ENCODE measurements at places on chromosomes 11 and 22. TPM values are rescaled to one million over a fixed set of nuclear protein-coding genes. Genes with fewer than 3 reads are reported as not detected.

DNA sequence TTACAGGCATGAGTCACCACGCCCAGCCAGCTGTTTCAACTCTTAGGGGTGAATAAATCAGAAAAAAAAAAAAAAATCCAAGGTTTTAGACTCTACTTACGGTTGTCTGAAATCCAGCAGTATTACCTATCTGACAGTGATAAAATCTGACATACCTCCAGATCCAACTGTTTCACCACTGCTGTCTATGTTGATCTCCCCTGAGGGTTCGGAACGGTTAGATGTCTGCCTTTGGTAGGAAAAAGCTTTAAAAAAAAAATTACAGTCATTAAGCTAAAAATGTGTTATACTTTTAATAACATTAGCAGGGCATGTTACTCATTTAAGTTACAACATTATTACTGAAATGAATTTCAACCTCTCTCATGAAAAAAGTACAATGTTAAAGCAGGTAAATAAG is 21.1 kb downstream of the NCAPD3 start:
- DNase-seq: no peak
- H3K4me3 ChIP-seq: no peak overlapping the region
- H3K36me3 ChIP-seq: peaks cover 31% of the 10 kb centered on the region
- no peak overlapping the region for H3K27ac ChIP-seq
- H3K4me1 ChIP-seq: no peaks in the 10 kb centered on the region
- H3K27me3 ChIP-seq: no peaks in the 10 kb centered on the region

DNA sequence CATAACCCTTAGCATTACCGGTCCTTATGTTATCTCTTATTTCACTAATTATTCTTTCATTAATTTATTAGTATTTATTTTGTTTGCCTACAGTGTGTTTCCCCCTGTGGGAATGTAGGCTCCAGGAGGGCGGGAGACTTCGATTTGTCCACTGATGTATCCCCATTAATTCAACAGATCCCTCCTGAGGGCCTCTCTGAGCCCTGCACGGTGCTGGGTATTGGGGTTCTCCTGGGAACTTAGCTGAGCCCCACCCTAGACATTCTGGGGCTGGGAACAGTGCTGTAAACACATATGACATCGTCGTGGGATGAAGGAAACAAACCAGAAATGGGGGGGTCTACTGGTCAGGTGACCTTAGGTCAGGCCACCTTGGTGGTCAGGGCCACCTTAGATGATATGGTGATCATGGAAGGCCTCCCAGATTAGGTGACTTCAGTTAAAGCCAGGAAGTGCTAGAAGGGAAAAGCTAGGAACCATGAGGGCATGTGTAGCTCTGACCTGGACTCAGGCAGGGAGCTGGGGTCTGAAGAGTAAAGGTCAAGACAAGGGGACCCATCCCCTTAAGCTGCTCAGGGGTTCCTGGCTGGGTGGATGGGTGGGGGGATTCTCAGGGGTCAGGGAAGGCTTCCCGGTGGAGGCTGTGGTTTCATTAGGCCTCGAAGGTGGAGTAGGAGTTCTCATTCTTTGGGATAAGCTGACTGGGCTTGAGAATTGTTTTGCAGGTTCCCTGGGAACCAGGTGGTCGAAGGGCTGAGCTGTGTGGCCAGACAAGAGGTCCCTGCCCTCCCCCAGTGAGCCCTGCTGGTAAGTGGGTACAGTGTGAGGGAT is 1.0 kb downstream of the PHETA2 start:
- H3K4me1 ChIP-seq: peaks cover 22% of the 10 kb centered on the region
- H3K4me3 ChIP-seq: no peak overlapping the region

GRCh38 chr11:10990637-10991193 is 132.9 kb upstream of the ZBED5 start:
- H3K27ac ChIP-seq: no peak overlapping the region
- H3K4me1 ChIP-seq: peaks cover 12% of the 10 kb centered on the region
- H3K36me3 ChIP-seq: peaks cover 3% of the 10 kb centered on the region
- H3K27me3 ChIP-seq: no peaks in the 10 kb centered on the region

- H3K36me3 ChIP-seq: no peaks in the 10 kb centered on the region
- H3K27ac ChIP-seq: no peak overlapping the region
- H3K4me3 ChIP-seq: no peak overlapping the region
- no peaks in the 10 kb centered on the region for H3K27me3 ChIP-seq
Observed at GRCh38 chr11:16155448-16155847, 200.9 kb downstream of the SOX6 start.

GRCh38 chr22:19578180-19579004 is 54.2 kb upstream of the CLDN5 start:
- H3K4me3 ChIP-seq: no peak overlapping the region
- H3K36me3 ChIP-seq: no peaks in the 10 kb centered on the region
- DNase-seq: no peak
- peak overlapping the region; percentile 81 for H3K27ac ChIP-seq
- peaks cover 3% of the 10 kb centered on the region for H3K27me3 ChIP-seq
- H3K4me1 ChIP-seq: peaks cover 39% of the 10 kb centered on the region

GRCh38 chr11:83709434-83709833 is 423.3 kb upstream of the CCDC90B start:
- no peaks in the 10 kb centered on the region for H3K4me1 ChIP-seq
- no peak overlapping the region for H3K4me3 ChIP-seq
- DNase-seq: no peak
- H3K36me3 ChIP-seq: no peaks in the 10 kb centered on the region
- H3K27me3 ChIP-seq: no peaks in the 10 kb centered on the region

- DNase-seq: no peak
- H3K27ac ChIP-seq: no peak overlapping the region
- no peaks in the 10 kb centered on the region for H3K4me1 ChIP-seq
- H3K27me3 ChIP-seq: no peaks in the 10 kb centered on the region
Observed at GRCh38 chr11:67666676-67667489, 7.5 kb downstream of the ALDH3B2 start.

- H3K4me3 ChIP-seq: peak overlapping the region; percentile 26
- no peak for DNase-seq
- H3K27ac ChIP-seq: peak overlapping the region; percentile 96
- no peaks in the 10 kb centered on the region for H3K27me3 ChIP-seq
- H3K36me3 ChIP-seq: peaks cover 4% of the 10 kb centered on the region
- peaks cover 78% of the 10 kb centered on the region for H3K4me1 ChIP-seq
Observed at GRCh38 chr22:42641801-42642413, 1.5 kb upstream of the ATP5MGL start.

- no peak for DNase-seq
- H3K27ac ChIP-seq: no peak overlapping the region
- no peaks in the 10 kb centered on the region for H3K36me3 ChIP-seq
- peaks cover 28% of the 10 kb centered on the region for H3K27me3 ChIP-seq
- no peak overlapping the region for H3K4me3 ChIP-seq
- H3K4me1 ChIP-seq: peaks cover 20% of the 10 kb centered on the region
Observed at GRCh38 chr11:110852921-110853490, 140.8 kb upstream of the ARHGAP20 start.

- peaks cover 64% of the 10 kb centered on the region for H3K4me1 ChIP-seq
- H3K4me3 ChIP-seq: no peak overlapping the region
- H3K36me3 ChIP-seq: no peaks in the 10 kb centered on the region
- H3K27me3 ChIP-seq: no peaks in the 10 kb centered on the region
Observed at GRCh38 chr11:1823376-1824220, 11.2 kb upstream of the SYT8 start.

DNA sequence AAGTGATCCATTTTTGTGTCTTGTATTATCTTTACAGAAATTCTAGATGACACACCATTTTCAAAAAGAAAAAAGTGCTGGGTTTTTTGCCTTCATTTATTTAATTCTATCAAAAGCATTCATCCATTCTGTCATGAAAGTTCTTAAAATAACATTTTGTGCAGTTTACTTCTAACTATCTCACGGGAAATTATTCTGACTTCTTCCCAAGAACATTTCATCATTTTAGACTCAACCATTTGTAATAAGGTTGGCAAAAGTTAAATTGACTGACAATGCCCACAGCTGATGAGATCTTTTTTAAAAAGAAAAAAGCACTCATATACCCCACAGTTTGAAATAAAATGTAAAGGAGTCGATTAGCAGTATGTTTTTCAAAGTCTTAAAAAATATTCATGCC is 68.5 kb downstream of the SBF2 start:
- H3K4me3 ChIP-seq: no peak overlapping the region
- peaks cover 7% of the 10 kb centered on the region for H3K36me3 ChIP-seq
- H3K27ac ChIP-seq: peak overlapping the region; percentile 80
- peaks cover 12% of the 10 kb centered on the region for H3K4me1 ChIP-seq
- no peak for DNase-seq

- no peaks in the 10 kb centered on the region for H3K27me3 ChIP-seq
- DNase-seq: no peak
- H3K36me3 ChIP-seq: no peaks in the 10 kb centered on the region
- no peak overlapping the region for H3K4me3 ChIP-seq
- no peaks in the 10 kb centered on the region for H3K4me1 ChIP-seq
Observed at GRCh38 chr11:41486424-41486823, 27.0 kb upstream of the LRRC4C start.

DNA sequence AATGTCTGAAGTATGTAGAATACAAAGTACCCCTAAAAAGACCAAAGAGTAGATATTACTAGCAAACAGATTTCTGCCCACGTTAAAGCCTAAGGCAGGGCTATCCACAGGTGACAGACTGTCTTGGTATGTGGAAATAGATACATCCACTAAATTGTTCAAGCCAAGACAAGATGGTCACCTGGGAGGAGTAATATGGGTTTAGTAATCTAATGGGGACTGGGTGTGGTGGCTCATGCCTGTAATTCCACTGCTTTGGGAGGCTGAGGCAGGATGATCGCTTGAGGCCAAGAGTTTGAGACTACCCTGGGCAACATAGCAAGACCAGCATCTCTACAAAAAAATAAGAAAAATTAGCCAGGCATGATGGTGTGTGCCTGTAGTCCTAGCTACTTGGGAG is 7.5 kb downstream of the SGSM3 start:
- no peak overlapping the region for H3K27ac ChIP-seq
- DNase-seq: no peak
- no peak overlapping the region for H3K4me3 ChIP-seq
- no peaks in the 10 kb centered on the region for H3K27me3 ChIP-seq
- peaks cover 1% of the 10 kb centered on the region for H3K4me1 ChIP-seq
- peaks cover 2% of the 10 kb centered on the region for H3K36me3 ChIP-seq

DNA sequence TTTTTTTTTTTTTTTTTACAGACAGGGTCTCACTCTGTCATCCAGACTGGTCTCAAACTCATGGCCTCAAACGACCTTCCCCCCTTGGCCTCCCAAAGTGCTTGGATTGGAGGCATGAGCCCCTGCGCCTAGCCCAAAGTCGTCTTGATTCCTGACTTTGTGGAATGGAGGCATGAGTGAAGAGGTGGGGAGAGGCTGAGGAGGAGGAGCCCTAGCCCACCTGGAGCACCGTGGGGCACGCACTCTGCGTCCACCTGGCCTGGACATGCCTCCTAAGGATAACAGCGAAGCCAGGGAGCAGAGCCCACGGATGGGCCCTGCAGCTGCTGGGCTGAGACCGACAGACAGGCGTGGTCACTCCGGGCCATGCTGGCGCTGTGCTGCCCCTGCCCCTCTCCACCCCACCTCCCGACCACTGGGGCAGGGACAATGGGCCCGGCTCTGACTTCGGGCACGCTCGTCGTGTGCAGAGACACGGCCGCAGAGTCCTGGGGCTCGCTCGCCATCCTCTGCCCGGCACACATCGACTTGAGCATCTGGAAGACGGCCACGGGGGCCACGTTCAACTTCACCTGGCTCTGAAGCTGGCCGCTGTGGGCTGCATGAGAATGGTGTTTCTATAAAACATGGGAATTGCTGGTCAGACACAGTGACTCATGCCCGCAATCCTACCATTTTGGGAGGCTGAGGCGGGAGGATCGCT is 34.8 kb downstream of the LRRC74B start:
- no peaks in the 10 kb centered on the region for H3K4me1 ChIP-seq
- no peaks in the 10 kb centered on the region for H3K27me3 ChIP-seq
- no peak overlapping the region for H3K4me3 ChIP-seq

DNA sequence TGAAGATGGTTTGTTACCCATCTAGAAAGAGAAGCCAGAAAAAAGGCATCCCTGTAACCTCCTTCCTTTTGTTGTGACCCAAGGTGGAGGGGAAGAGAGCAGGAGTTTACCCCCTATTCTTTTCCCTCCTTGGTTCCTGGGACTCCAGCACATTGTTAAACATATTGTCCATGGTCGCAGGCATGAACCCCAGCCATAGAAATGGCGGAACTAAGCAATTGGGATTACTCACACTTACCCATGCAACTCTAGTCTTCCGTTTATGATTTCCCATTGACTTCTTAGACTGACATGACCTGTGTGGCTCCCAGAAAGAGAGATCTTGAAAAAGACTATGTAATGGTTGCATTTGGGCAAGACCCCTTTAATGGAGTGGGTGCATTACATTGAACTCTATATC is 45.4 kb downstream of the OR4C46 start:
- DNase-seq: no peak
- H3K27ac ChIP-seq: no peak overlapping the region
- no peaks in the 10 kb centered on the region for H3K36me3 ChIP-seq
- no peak overlapping the region for H3K4me3 ChIP-seq
- H3K27me3 ChIP-seq: no peaks in the 10 kb centered on the region
- no peaks in the 10 kb centered on the region for H3K4me1 ChIP-seq

GRCh38 chr11:30653606-30654005 is 67.5 kb upstream of the MPPED2 start:
- no peaks in the 10 kb centered on the region for H3K4me1 ChIP-seq
- H3K27me3 ChIP-seq: no peaks in the 10 kb centered on the region
- DNase-seq: no peak
- no peak overlapping the region for H3K4me3 ChIP-seq
- no peak overlapping the region for H3K27ac ChIP-seq

GRCh38 chr11:65425971-65426838 is 3.6 kb downstream of the NEAT1 start:
- H3K27me3 ChIP-seq: no peaks in the 10 kb centered on the region
- H3K27ac ChIP-seq: peak overlapping the region; percentile 99
- peaks cover 51% of the 10 kb centered on the region for H3K36me3 ChIP-seq
- H3K4me1 ChIP-seq: peaks cover 79% of the 10 kb centered on the region
- DNase-seq: no peak
- peak overlapping the region; percentile 98 for H3K4me3 ChIP-seq

- no peaks in the 10 kb centered on the region for H3K27me3 ChIP-seq
- no peak overlapping the region for H3K27ac ChIP-seq
- no peak overlapping the region for H3K4me3 ChIP-seq
- DNase-seq: no peak
- H3K36me3 ChIP-seq: no peaks in the 10 kb centered on the region
- peaks cover 4% of the 10 kb centered on the region for H3K4me1 ChIP-seq
Observed at GRCh38 chr11:106702805-106703204, 315.5 kb downstream of the GUCY1A2 start.

The NLRP10 gene
- 0.38 TPM for total RNA-seq

The DEFB131B gene
- not detected for total RNA-seq

The SLC5A1 gene
- total RNA-seq: not detected

The SH3BP1 gene
- total RNA-seq: 8.3 TPM

The RAB39A gene
- not detected for total RNA-seq

The ABCG4 gene
- total RNA-seq: 0.75 TPM

The OR51I1 gene
- not detected for total RNA-seq

The CHADL gene
- not detected for total RNA-seq
